Urinary bladder (tissue), 4 donors: ENCODE measurements at places on chromosomes 1 and 21. TPM values are rescaled to one million over a fixed set of nuclear protein-coding genes. Genes with fewer than 3 reads are reported as not detected.

Gene C1orf87
- not detected for polyA plus RNA-seq

Gene KCNK1
- polyA plus RNA-seq: 8.8 TPM

Gene PTGFRN
- polyA plus RNA-seq: 41.5 TPM

- no peak for DNase-seq
Observed at GRCh38 chr1:112881742-112882127, 74.3 kb downstream of the SLC16A1 start.

GRCh38 chr1:153141377-153141776, 9.3 kb downstream of the SPRR2G start:
- DNase-seq: no peak

DNA sequence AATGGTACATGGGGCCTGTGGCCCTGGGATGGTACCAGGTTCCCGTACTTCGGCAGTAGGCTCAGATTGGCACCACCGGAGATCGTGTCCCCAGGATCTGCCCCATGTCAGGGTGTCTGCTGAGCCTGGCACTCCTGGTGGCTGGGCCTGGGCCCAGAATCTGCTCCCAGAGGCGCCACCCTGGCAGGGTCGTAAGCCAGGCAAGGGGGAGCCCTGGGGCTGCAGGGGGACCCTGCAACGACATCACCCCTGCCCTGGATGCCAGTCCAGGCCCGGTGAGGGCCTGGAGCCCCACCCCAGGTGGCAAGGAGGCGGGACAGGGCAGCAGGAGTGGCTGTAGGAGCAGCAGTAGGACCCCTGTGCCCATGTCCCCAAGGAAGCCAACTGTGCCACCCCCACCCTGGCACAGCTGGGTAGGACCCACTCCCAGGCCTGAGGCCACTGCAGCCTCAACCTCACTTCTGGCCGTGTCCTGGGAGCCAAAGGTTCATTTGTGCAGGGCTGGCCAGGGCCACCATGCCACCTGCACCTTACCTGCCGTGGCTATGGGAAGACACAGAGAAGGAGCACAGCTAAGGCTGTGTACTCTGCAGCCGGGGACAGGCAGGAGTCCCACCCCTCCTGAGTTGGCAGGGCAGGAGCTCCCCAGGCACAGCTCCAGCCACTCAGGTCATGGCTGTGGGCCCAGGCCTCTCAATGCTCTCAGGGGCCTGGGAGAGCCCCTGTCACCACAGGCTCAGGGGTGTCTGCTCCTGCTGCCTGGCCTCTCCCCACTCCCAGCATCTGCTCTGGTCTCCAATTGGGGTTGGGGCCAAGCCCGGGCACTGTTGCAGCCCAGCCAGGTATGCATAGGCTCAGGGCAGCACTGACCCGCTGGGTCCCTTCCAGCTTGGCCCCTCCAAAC, 141.7 kb downstream of the EIF4G3 start:
- no peak for DNase-seq

- DNase-seq: no peak
Observed at GRCh38 chr21:43976661-43977060, 35.4 kb upstream of the TRAPPC10 start.

GRCh38 chr1:158833264-158833663, 2.1 kb downstream of the MNDA start:
- DNase-seq: no peak

GRCh38 chr1:206856674-206857464, 8.6 kb upstream of the IL20 start:
- no peak for DNase-seq

GRCh38 chr1:42937141-42937696, 21.4 kb downstream of the SLC2A1 start:
- DNase-seq: no peak

DNA sequence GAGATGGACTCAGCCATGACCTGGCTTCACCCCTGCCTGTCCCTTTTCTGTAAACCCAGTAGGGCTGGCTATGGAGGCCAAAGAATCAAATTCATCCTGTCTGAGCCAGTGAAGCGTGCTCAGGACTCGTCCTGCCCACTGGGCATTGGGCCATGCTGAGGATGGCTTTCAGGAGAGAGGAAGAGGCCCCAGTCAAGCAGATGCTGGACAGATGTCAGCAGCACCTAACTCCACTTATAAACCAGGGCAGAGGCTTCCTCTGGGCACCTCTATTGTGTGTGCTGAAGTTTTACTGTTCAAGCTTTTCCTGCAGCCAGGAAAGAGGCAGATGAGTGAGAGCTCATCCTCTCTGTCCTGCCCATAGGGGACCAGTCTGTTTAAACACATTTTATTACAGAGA, 97.4 kb upstream of the GCLM start:
- DNase-seq: no peak
